ENCODE measurements at places on chromosomes 2 and 18. TPM values are rescaled to one million over a fixed set of nuclear protein-coding genes. Genes with fewer than 3 reads are reported as not detected.

ALPI gene
- polyA plus RNA-seq, result not detected

TMEM247 gene
- not detected for polyA plus RNA-seq

ACVR1C gene
- 0.09 TPM for polyA plus RNA-seq

LYPD1 gene
- polyA plus RNA-seq, result 0.36 TPM

SLC66A2 gene
- 33.4 TPM for polyA plus RNA-seq

HMSD gene
- 0.52 TPM for polyA plus RNA-seq

DNA sequence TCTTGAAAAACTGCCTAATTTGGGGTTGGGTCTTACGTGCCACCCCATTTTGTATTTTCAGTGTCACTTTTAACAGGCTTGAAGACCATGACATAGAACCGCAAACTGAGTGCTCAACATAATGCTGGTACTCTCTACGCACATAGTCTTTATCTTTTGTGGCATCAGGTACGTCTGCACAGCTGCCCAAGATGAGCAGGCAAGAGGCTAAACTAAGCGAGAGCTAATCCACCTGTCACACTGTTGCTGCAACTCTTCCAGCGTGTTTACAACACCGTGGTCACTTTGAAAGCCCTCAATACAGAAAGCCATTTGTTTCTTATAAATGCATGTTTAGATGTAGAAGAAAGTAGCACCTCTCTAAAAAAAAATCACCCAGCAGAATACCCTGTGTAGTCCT is 270.0 kb upstream of the TCF4 start:
- DNase-seq, result no peak

GRCh38 chr2:235576337-235576910 is 82.6 kb downstream of the AGAP1 start:
- no peak for DNase-seq

- no peak for DNase-seq
Measured at GRCh38 chr2:102453501-102453900, 19.5 kb upstream of the SLC9A4 start.

GRCh38 chr2:54834721-54835120 is 111.3 kb downstream of the EML6 start:
- DNase-seq, result no peak

GRCh38 chr2:235897992-235898391 is 270.2 kb downstream of the GBX2 start:
- DNase-seq, result no peak

GRCh38 chr2:170084820-170085491 is 93.0 kb upstream of the MYO3B start:
- no peak for DNase-seq

DNA sequence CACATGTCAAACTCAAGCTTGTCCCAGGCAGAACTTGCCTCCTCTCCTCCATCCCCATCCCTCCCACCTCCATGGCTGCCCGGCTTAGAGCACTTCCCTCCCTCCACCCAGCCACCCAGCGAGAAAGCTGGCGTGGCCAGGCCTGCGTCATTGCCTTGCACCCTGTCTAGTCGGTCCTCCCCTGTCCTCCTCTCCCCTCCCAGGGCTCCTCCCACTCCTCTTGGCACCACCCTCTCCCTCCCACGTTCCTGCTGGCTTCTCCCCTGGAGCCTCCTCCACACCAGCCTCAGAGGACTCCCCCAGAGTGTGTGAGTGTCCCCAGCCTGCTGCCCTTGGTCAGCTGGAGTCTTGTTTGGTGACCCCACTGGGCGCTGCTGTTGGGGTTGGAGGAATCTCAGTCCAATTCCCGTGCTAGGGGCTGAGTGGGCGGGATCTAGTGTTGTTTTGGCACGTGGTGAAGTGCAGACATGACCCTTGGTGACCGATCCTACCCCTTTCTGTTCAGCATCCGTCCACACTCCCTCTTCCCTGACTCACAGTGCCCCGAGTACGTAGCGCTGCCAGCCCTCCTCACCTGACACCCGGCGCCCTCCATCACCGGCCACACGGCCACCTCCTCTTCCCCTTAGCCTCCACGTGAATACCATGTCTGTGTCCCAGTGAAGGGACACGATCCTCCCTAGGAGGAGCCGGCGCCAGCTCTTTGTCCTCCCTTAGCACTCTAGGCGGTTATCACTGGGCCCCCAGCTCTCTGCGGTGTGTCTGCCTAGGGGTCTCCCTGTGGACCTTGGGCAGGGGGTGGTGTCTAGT is 41.4 kb downstream of the ATP6V1C2 start:
- DNase-seq, result peak; percentile 76

GRCh38 chr2:27720004-27720551 is 51.4 kb upstream of the MRPL33 start:
- DNase-seq, result no peak

DNA sequence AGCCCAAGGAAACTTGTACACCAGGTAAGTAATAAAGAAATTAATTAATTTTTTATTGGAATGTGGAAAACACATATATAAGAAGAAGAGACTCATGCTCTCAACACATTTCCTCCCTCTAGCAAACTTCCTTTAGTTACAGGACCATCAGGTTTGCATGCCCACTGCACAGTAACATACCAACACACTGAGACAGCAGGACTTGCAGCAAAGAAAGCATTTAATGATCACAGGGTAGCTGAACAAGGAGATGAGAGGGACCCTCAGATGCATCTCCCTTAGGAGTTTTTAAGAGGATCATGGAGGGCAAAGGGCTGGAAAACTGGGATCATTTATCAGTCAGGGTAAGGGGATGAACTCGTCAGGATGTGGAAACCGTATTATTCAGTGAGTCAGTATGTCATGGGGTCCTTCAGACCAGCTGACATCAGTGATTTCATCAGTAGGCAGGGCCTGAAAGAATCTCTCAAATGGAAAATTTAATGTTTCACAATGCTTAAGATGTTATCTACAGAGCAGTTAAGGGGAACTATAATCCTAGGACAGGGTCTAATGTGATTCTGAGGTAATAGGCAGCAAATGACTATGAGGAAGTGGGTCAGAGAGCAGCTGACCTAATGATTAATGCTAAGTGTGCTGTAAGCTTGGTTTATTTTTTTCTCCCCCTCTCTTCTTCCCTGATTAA is 193.8 kb upstream of the RND3 start:
- DNase-seq, result no peak

- DNase-seq, result no peak
Measured at GRCh38 chr2:207473049-207473930, 56.5 kb upstream of the CREB1 start.

- DNase-seq, result no peak
Measured at GRCh38 chr2:164023896-164024295, 288.1 kb upstream of the FIGN start.

- DNase-seq, result no peak
Measured at GRCh38 chr2:189143925-189144324, 35.6 kb downstream of the COL5A2 start.
